Astrocyte of the cerebellum (primary cell): ENCODE measurements at places on chromosomes 7 and 10.

DNA sequence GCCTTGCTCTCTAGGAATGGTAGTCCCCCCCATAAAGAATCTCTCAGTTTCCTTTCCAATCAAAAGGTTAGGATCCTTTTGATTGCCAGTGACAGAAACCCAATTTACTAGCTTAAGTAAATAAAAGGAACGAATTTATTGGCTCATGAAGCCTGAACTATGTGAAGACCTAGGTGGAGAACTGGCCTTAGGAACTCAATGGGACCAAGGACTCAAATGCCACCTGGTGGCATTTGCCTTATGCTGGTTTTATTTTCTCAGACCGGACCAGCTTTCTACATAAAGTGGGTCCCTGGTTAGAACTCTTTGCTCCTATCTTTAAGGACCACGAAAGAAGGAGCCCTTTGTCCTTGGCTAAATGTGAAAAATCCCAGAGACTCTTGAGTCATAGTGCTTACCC is 25.4 kb downstream of the CFTR start:
- no peak for DNase-seq

DNA sequence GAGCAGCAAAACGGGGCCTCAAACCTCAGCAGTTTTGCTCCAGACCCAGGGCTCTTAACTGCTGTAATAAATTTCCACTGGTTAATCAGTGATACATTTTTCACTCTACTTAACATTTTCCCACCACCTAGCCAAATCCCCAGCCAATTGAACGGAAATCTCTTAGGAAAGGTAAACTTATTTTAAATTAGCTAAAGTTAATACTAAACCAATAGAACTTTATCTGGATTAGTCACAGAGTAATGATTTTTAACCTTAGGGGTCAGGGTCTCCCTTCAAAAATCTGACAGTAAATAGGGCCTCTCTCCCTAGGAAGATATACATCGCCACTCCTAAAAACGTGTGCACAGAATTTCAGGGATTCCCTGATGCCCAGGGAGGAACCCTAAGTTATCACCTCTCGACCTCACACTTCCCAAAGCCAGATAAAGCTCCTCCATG is 87.4 kb upstream of the KMT2E start:
- no peak for DNase-seq

DNA sequence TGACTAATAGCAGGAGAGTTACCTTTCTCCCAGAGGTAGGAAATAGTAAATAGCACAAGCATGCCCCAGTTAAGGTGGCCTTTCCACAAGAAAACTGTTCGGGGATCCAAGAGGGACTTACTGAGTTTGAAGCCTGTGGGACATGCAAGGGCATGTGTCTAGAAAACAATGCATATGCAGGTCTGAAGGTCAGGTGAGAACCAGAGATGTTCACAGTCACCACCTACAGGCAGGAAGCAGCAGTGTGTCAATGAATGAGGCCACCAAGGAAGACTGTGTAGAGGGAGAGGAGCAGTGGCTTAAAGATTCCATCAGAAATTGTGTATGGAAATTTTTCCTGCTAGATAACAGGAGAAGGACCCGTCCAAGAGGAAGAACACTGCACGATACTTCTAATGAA is 66.0 kb downstream of the CALD1 start:
- DNase-seq = no peak

GRCh38 chr7:129499999-129500398 is 2.3 kb upstream of the SMKR1 start:
- DNase-seq = no peak

- no peak for DNase-seq
These were observed 304.7 kb downstream of the BICC1 start for GRCh38 chr10:58817201-58817846.

DNA sequence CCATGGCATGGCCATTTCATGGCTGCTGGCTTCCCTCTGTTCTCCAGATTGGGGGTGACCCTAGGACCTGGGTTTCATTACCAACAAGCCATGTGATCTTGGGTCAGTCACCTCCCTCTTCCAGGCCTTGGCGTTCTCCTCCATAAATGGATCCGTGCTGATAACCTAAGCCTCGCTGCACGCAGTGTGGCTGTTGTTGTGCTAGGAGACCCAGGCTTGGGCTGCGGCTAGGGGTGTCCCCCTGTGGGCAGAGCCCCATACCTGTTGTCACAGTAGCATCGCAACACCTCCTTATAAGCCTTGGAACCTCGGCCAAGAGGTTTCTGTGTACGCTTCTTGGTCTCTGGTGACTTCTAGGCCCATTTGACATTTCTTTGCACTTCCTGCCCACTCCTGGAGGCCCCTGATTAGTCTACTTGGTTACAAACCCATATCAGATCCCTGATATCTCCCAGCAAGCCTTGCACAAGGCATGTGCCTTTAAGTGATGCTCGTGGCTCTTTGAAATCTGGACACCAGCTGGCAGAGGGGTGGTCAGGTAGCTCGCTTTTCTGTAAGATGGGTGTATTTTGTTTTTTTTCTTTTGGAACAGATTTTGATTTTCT is 23.6 kb downstream of the ZMIZ1 start:
- no peak for DNase-seq
